NCI-H2171 (cell line): ENCODE measurements at places on chromosomes 2 and 18.

DNA sequence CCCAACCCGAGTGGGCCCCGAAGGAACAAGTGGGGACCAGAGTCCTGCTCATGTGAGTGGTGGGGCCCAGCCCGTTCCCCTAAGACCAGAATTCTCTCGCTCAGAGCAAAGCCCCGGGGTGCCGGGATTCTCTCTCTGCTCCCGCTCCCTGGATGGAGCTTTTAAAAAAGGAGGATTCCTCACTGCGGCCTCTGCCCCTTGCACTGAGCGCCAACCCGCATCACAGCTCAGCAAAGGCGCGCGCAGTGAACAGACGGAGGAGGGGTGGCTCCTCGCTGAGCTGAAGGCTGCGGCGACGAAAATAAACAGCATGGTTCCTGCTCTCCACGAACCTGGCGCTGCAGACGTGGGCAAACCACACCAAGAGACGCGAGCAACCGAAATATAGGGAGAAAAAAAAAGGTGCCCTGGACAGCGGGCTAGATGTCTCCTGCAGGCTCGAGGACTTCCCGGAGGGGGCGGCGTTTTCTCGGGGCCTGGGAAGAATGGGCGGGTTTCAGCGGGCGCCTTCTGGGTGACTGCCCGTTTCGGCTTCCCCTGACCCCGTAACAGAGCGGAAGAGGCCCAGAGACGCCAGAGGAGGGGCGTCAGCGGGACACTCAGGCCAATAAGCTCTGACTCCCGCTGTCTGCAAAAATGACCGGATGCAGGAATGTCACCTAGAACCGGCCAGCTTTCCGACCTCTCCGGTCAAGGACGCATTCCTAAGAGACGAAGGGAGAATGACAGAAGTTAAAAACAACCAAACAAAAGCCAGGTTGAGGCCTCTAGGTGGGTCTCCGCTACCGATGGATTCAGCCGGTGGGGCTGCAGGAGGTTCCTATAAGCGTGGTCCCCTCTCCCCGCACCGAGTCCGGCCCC is 819 bp upstream of the KLF11 start:
- no peak for DNase-seq

GRCh38 chr2:29596584-29596983 is 324.8 kb downstream of the ALK start:
- no peak for DNase-seq

DNA sequence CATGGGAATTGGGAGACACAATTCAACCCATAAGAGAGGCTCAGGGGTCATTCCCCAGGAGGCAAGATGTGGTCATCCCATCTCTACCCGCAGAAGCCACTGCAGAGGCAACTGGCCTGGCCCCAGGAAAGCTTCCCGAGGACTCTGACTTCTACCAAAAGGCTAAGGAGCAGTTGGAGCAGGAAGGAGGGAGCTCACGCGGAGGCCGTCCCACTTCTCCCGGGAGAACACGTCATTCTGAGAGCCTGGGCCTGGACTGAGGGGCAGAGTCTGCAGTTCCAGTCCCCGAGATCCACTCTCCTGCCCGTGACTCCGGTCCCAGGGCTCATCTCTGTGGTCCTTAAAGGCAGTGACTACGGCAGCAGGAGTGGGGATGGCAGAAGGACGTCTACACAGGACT is 69.0 kb upstream of the TAF1B start:
- DNase-seq: no peak

DNA sequence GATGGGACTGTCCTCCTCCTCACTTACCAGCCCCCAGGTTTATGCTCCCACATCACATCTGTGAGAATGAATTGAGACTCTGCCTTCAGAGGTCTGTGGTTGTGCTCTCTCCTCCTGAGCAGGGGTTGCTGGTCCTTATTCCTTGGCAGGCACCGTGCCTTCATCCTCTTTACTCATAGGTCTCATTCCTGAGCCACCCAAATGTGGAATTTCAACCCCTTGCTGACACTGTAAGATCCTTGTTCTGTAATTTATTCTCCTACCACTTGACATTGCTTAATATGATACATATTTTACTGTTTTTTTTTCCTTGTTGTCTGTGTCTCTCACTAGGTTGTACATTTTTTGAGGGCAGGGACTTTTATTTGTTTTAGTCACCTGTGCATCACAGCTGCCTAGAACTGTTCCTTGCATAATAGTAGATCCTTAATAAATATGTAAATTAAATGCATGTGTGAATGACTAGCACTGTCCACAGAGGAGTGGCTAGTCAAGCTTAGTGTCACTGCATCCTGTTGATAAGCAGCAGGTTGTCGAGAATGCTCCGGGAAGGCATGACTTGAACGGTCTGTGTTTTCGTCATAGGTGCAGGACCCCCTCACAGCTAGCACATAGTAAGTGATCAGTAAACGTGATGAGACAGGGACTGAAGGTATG is 180.6 kb downstream of the ZNF407 start:
- DNase-seq: no peak

DNA sequence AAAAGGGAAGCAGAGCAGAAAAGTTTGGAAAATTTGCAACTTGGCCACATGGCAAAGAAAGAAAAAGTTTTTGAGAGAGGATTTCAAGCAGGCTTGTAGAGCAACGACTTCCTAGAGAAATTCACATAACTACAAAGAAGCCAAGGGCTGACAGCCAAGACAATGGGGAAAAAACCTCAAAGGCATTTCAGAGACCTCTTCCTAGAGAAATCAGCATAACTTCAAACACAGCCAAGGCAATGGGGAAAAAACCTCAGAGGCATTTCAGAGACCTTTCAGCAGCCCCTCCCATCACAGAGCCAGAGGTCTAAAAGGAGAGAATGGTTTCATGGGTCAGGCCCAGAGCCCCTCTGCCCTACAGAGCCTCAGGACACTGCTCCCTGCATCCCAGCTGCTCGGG is 7.2 kb downstream of the ADI1 start:
- DNase-seq: no peak

DNA sequence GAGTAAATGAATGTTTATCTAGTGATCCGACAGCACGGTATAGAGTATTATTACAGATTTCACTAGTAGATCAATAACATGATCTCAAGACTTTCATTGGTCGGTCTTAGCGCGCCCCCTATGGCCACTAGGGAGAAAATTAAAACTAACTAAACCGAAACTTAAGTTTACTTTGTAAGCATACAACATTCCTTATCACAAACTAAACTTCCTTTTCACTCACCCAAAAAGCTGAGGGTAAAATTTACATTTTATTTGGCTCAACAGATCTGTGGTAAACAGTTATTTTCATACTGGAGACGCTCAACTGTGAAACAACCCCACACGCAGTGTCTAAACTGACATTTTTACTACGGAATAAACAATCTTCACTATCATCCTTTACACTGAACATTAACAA is 215.6 kb upstream of the MAP2 start:
- DNase-seq: no peak

DNA sequence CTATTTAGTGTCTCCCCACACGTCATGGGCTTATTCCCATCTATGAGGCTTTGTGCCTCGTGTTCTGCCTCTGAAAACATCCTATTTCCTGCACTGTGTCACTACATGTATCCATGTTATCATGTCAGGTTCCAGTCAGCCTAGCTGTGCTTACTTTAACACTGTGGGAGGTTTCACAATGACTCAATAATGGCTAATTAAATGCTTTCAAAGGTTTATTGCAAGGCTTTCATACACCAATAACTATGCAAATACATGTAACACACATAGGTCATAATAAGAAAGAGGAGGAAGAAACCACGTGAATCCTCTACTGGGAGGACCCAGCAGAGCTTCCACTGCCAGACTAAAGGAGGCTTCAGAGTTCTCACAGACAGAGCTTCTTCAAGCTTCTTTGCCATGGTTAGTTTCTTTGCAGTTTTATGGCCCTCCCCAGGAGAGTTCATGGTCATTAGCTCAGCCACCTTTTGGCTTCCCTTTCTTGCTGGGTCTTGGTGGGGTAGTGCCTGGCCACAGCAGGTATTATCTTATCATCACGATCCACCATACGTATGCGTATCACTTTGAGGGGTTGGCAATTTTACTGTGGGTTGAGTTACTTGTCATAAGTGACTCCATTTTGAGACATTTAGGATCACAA is 5.1 kb upstream of the COLEC12 start:
- no peak for DNase-seq

DNA sequence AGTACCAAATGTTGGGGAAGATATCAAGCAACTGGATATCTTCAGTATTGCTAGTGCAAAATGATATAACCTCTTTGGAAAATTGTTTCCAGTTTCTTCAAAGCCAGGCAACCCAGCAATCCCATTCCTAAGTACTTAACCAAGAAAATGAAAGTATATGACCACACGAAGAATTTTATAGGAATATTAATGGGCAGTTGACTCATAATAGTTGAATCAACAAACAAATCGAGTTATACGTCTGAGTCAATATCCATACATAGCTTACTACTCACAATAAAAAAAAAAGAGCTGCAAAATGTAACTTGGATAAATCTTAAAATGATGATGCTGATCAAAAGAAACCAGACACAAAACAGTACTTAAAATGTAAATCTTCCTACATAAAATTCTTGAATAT is 810.4 kb downstream of the METTL4 start:
- no peak for DNase-seq

- no peak for DNase-seq
Observed at GRCh38 chr2:154264024-154264423, 392.3 kb downstream of the GALNT13 start.

DNA sequence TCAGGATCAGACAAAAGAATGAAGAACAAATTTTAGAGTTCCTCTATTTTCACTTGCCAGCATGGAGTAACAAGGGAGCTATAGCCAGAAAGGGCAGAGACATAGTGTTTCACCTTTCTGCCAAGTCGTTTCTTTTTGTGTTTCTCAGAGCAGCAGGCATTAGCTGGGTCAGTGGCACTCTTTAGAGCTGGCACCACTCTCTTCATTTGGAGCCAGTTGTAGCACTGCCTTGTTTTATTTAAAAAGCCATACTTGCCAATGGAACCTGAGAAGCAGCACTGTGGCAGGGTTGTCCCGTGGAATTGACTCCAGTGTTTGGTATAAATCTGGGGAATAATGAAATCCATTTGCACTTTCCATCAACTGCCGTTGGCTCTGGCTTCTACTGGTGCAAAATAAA is 64.0 kb downstream of the LRRTM4 start:
- no peak for DNase-seq

GRCh38 chr2:151111599-151112278 is 149.9 kb downstream of the RBM43 start:
- no peak for DNase-seq
